Ascending aorta (tissue), 2 donors: ENCODE measurements at places on chromosomes 2 and 18.

- no peaks in the 10 kb centered on the region for H3K36me3 ChIP-seq
- H3K27ac ChIP-seq, result no peak overlapping the region
- no peak for DNase-seq
- H3K4me1 ChIP-seq, result no peaks in the 10 kb centered on the region
- no peak overlapping the region for H3K4me3 ChIP-seq
Observed at GRCh38 chr2:63424329-63425078, 163.8 kb downstream of the WDPCP start.

- H3K36me3 ChIP-seq, result no peaks in the 10 kb centered on the region
- H3K27ac ChIP-seq, result no peak overlapping the region
- DNase-seq, result no peak
Observed at GRCh38 chr18:76993573-76993972, 139.0 kb downstream of the MBP start.

- H3K36me3 ChIP-seq, result no peaks in the 10 kb centered on the region
- peak overlapping the region; percentile 100 for H3K27ac ChIP-seq
- H3K27me3 ChIP-seq, result no peaks in the 10 kb centered on the region
- H3K4me3 ChIP-seq, result peak overlapping the region; percentile 86
- no peak for DNase-seq
Observed at GRCh38 chr2:42809819-42810120, 17.4 kb upstream of the HAAO start.

- no peak for DNase-seq
- no peaks in the 10 kb centered on the region for H3K4me1 ChIP-seq
- H3K36me3 ChIP-seq, result no peaks in the 10 kb centered on the region
- H3K27me3 ChIP-seq, result no peaks in the 10 kb centered on the region
Observed at GRCh38 chr18:72819050-72819449, 48.7 kb downstream of the NETO1 start.

DNA sequence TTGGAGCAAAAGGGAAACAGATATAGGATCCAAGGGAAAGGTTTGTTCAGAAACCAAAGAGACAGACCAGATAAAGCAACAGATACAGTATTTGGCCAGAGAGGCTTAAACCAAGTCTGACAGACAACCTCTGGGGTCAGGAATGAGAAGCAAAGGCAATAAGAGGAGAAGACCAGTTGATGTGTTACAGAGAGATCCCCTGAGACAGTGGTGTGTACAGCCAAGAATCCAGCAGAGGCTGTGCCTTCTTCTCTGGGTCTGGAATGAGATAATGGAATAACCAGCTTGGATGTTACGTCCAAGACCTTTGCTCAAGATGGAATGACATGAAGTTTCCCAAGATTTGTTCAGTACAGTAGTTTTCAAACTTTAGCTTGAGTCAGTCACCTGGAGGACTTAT lies 61.1 kb downstream of the MDH1 start:
- H3K27ac ChIP-seq, result no peak overlapping the region
- H3K4me3 ChIP-seq, result no peak overlapping the region
- H3K36me3 ChIP-seq, result no peaks in the 10 kb centered on the region
- DNase-seq, result no peak

DNA sequence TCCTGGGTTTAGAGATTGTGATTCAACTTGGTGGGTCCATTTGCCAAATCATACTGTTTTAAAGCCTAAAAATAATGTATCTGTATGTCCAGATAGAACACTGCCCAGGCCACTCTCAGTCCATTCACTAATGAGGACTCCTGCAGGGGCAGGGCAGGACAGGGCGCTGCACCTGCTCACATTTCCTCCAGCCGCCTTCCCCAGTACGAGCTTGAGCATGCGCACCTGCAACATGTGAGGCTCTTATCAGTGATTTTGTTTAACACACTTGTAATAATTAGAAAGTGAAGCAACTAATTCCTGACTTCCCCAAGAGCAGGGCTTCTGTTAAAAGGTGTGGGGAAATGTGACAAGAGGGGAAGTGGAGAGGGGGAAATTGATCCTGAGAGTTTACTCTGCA lies 89.7 kb downstream of the AFF3 start:
- H3K27me3 ChIP-seq, result no peaks in the 10 kb centered on the region
- no peaks in the 10 kb centered on the region for H3K4me1 ChIP-seq
- H3K27ac ChIP-seq, result no peak overlapping the region
- no peak for DNase-seq

DNA sequence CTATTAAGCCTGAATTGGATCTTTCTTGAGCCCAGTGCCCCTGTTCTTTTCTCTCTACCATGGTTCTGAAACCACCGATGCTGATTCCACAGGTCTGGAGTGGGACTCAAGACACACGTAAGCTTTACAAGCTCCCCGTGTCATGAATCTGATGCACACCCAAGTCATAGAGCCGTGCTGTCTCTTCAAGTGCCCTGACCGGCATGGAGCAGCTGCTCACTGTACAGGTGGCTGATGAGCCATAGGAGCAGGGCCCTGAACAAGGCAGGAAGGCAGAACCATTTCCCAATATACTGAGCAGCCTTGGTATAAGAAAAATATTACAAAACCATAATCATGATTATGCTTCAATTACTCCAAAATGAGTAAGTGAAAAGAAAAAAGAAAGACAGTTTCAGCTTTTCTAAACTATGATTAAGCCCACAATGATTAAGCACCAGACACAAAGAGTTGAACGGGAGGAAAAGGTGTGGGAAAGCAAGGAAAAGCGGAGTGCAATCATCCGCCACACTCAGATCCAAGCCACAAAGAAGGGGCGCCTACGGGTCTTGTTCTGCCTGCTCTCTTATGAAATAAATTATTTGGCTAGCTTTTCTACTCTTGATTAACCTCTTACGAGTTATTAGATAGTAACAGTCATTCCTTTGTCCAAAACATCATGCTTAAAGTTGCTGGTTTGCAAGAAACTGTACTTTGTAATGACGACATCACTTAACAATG lies 41.7 kb downstream of the NOL10 start:
- no peak for DNase-seq
- no peaks in the 10 kb centered on the region for H3K27me3 ChIP-seq
- no peak overlapping the region for H3K4me3 ChIP-seq
- no peak overlapping the region for H3K27ac ChIP-seq
- H3K36me3 ChIP-seq, result peaks cover 62% of the 10 kb centered on the region
- H3K4me1 ChIP-seq, result no peaks in the 10 kb centered on the region

DNA sequence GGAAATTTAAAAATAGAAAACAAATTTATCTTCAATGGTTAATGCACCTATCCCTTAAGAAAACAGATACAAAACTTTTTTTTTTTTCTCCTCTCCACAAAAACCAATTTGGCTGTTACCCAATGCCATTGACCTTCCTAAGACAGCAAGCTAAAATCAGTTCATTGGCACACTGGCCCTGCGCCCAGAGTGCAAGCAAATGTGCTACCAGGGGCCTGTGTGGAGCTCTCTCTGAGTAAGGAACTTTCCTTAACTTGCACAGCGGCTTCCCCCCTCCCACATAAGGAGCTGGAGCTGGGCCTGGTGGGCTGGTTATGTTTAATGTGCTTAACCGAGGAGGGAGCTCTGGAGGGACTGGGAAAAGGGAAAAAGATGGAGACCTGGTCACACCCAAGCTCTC lies 17.6 kb upstream of the POU3F3 start:
- no peaks in the 10 kb centered on the region for H3K36me3 ChIP-seq
- H3K27me3 ChIP-seq, result no peaks in the 10 kb centered on the region
- no peaks in the 10 kb centered on the region for H3K4me1 ChIP-seq
- DNase-seq, result no peak
- H3K4me3 ChIP-seq, result no peak overlapping the region

DNA sequence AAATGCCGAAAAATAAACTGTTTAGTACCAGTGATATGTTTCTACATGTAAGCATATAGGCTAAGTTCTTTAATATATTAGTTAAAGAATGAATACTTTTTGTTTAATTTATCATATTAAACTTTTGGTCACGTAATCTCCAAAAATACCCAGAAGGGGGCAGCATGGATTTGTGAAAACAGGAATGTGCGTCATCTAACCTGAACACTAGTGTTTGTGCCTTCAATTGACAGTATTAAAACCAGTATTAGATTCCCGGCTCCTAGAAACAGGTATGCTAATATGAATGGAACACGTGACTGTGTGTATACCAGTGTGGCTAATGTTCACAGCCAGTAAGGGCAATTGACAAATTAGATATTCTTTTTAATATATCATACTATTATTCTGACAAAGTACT lies 51.8 kb downstream of the WDR7 start:
- no peak for DNase-seq
- no peaks in the 10 kb centered on the region for H3K36me3 ChIP-seq
- no peaks in the 10 kb centered on the region for H3K27me3 ChIP-seq
- no peak overlapping the region for H3K4me3 ChIP-seq
- no peaks in the 10 kb centered on the region for H3K4me1 ChIP-seq

DNA sequence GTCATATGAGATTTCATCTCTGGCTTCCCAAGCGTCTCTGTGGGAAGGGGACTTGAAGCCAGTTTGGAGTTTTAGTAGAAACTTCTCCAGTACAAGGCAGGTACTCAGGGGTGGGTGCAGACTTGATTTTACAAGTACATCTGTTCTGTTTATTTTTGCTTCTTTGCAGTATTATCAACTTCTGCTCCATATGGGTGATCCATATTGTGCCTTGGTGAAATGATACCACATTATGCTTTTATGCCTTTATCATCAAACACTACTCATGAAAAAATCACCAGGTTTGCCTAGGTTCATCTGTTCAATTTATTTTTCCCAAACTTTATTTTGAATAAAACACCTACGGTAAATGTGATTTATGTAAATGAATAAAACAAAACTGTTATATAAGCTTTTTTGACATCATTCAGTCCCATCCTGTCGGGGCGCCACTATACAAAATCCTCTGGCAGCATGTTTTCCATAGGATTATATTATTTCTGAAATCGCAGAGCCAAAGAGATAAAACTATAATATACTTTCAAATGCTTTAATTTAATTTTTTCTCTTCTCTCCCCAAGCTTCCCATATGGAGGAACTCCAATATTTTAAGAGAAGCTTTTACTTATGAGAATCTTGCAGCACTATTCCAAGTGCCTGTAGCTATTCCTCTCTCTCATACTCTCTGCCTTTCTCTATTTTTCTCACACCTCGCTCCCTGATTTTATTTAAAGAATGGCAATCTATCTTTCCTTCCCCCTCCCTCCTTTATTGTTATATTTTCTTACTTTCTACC lies 490.9 kb downstream of the RNF144A start:
- no peak overlapping the region for H3K4me3 ChIP-seq
- no peak for DNase-seq
- H3K27ac ChIP-seq, result no peak overlapping the region
- H3K4me1 ChIP-seq, result no peaks in the 10 kb centered on the region
- H3K36me3 ChIP-seq, result no peaks in the 10 kb centered on the region
- H3K27me3 ChIP-seq, result no peaks in the 10 kb centered on the region

GRCh38 chr2:213787869-213788268 lies 503.6 kb downstream of the SPAG16 start:
- no peak overlapping the region for H3K4me3 ChIP-seq
- H3K4me1 ChIP-seq, result no peaks in the 10 kb centered on the region
- H3K27me3 ChIP-seq, result no peaks in the 10 kb centered on the region
- DNase-seq, result no peak
- no peak overlapping the region for H3K27ac ChIP-seq

DNA sequence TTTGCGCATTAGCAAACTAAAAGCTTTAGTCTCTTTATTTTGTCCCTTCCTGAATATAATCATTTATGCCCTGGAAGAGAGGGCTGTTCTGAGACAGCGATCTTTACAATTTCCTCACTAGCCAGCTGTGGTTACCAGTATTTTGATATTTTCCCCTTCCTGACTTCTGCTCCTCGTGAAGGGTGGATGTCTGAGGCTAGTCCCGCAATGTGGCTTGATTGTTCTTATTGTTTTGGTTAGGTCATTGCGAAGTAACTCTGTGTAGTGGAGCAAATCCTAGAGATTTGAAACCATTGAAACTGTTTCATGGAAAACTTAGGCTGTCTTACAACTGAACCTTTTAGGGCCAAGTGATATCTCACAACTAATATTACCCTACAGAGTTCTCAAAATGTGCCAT lies 2.4 kb downstream of the MRPL33 start:
- H3K36me3 ChIP-seq, result peaks cover 6% of the 10 kb centered on the region
- peak overlapping the region; percentile 80 for H3K4me3 ChIP-seq
- peak overlapping the region; percentile 90 for H3K27ac ChIP-seq

- no peak overlapping the region for H3K27ac ChIP-seq
- H3K36me3 ChIP-seq, result peaks cover 23% of the 10 kb centered on the region
- no peak overlapping the region for H3K4me3 ChIP-seq
- no peaks in the 10 kb centered on the region for H3K27me3 ChIP-seq
Observed at GRCh38 chr2:85342156-85342555, 12.2 kb downstream of the RETSAT start.
